ENCODE measurements at places on chromosomes 13 and 19.

- DNase-seq = no peak
These were observed at the start of gene BRSK1 for GRCh38 chr19:55283548-55284377. TSS of gene BRSK1 (plus strand) at chr19:55283997. CDS start at chr19:55284443, 446 bp downstream.

GRCh38 chr19:51144482-51145045, 2.5 kb downstream of the SIGLEC7 start:
- DNase-seq = no peak

DNA sequence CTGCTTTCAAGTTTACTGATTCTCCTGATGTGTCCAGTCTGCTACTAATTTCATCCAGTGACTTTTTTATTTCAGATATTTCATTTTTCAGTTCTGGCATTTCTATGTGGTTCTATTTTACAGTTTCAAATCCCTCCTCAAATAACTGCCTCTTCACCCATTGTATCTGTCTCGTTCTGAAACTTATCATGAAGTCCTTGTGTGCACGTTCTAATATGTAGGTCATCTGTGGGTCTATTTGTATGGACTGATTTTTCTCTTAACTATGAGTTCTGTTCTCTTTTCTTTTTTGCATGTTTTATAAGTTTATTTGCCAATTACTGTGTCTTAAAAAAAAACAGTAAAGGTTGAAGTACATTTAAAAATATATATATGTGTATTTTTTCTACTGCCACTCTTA, 43.3 kb downstream of the KCNC3 start:
- DNase-seq = no peak

GRCh38 chr13:90867336-90867683, 480.2 kb upstream of the MIR17HG start:
- DNase-seq = no peak

DNA sequence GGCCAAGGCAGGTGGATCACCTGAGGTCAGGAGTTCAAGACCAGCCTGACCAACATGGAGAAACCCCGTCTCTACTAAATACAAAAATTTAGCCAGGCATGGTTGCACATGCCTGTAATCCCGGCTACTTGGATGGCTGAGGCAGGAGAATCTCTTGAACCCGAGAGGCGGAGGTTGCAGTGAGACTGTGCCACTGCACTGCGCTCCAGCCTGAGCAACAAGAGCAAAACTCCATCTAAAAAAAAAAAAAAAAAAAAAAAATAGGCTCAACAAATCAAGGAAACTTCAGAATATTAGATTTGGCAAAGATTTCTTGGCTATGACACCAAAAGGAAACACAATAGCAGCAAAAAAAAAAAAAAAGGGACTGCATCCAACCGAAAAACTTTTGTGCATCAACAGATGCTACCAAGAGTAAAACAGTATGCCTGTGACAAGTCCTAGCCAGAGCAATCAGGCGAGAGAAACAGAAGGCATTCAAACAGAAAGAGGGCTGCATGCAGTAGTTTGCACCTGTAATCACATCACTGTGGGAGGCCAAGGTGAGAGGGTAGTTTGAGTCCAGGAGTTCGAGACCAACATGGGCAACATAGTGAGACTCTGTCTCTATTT, 23.8 kb downstream of the ZNF160 start:
- no peak for DNase-seq

- DNase-seq = no peak
These were observed 83.5 kb downstream of the SLITRK1 start for GRCh38 chr13:83798731-83799130.

DNA sequence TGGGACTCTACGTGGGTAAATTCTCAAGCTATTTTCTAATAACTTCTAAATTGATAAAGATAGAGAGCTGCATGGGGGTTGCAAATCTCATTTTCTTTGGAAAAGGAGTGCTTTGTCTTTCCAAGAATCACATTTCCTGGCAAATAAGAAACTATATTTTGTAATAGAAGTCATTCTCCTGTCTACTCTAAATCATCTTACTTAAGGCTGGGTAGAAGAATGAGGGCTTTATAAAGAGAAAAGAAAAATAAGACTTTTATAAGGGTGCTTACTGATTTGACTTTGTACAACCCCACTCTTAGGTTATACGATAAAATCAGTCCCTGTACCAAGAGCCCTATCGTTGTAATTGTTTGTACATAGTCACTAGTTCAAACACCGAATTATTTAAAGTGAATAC, 14.9 kb downstream of the ITGBL1 start:
- DNase-seq = no peak

- no peak for DNase-seq
These were observed 45.5 kb downstream of the COL4A1 start for GRCh38 chr13:110261166-110262081.

GRCh38 chr13:26185720-26186117, 36.4 kb downstream of the RNF6 start:
- no peak for DNase-seq

DNA sequence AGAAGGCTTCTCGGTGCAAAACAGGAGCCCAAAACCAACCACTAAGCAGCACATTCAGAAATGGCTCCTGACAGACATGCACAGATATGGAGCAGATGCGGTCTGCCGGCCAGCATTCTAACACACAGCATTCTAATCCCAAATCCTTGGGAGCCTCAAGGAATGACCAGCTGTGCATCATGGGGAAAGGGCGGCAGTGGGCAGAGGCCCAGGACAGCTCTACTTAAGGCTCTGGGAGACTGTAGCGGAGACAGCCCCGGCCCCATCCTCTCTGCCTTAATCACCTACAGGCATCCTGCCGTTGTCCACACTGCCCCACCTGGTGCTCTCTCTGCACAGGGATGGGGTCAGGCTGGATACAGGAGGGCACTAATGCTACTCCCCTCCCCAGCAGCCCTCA, 1016.0 kb downstream of the UQCRFS1 start:
- DNase-seq = no peak

DNA sequence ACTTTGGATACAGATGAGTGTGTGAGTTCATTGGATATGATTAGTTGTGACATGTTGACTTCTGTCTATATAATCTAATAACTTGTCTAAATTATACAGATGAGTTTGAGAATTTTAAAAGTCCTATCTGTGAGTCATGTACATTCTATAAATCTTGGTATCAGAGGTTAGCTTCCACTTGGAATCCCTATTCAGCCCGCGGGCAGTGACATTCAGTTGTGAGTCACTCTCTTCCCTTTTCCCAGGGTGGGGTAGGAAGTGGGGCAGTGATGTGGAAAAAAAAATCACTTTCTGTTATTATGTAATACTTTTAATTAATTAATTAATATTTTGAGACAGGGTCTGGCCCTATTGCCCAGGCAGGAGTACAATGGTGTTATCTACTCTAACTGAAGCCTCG, 33.0 kb upstream of the ZNF808 start:
- DNase-seq = no peak

DNA sequence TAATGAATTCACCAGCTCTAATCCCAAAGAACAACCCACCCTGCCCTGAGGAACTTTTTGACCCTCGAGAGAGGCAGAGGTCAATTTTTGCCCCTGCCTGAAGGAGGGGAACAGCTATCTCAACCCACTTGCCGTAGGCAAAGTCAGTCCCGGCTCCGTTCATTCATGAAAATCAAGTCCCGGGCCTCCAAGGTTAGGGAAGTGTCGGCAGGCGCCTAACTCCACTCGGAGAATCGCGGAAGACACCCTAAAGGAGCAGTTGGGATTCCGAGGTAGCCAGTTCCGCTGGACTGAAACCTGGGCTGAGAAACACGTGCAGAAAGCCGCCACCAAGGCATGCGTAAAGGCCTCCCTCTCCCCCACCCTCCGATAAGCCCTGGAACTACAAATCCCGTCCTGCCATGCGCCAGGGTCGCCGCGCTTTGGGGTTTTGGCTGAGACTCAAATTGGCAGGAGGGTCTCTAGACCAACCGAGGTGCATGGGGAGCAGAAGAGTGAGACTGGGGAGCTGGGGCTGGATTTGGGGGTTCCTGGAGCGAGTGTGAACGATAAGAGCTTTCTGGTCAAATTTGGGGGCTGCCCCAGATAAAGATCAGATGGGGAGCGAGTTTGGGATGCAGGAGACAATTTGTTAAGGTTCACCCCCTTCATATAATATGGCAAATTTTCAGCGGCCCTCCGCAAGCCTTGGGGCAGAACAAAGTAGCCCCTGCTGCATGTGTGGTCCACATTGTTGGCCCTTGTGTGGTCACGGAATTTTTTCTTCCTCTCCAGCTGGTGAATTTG, at the start of gene TNPO2:
TNPO2 (minus strand) TSS at position 292 of the 786 bp plus-strand sequence. CDS start 2,955 bp downstream, outside the sequence.
- peak; percentile 77 for DNase-seq

All from GM12892 (cell line).